ENCODE measurements at places on chromosomes 12 and 14. TPM values are rescaled to one million over a fixed set of nuclear protein-coding genes. Genes with fewer than 3 reads are reported as not detected.

GRCh38 chr12:96514328-96514727 lies 25.0 kb downstream of the CFAP54 start:
- no peak overlapping the region for H3K27ac ChIP-seq
- H3K4me3 ChIP-seq, result no peak overlapping the region
- DNase-seq, result no peak
- no peaks in the 10 kb centered on the region for H3K36me3 ChIP-seq

DNA sequence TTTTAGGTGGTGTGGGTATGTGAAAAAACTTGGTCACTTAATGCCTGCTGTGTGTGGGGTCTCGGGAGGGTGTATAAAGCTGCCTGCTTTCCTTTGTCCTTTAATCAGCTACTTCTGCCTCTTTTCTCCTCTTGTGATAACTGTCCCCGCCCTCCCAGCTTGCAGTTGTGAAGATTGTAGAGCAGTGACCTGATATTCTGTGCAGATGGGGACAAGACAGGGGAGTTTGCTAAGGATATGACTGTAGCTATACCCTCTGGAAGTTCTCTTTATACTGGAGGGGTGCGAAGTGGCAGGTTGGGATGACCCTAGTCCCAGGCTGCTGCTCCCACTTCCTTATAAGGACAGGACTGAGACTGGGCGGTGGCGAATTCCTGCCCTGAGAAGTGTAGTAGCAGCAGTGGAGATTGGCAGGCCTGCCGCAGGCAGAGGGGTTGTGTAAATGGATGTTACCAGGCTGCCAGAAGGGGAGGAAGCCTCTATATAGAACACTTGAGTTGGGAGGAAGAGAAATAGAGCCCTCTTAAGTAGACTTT lies 835 bp downstream of the MYL6 start:
- peak; percentile 53 for DNase-seq
- H3K36me3 ChIP-seq, result peaks cover 46% of the 10 kb centered on the region
- H3K27ac ChIP-seq, result peak overlapping the region; percentile 95

CIDEB gene
- not detected for total RNA-seq

SIX1 gene
- 0.20 TPM for total RNA-seq

TTC6 gene
- not detected for total RNA-seq

APOF gene
- total RNA-seq, result not detected

SMIM41 gene
- 0.18 TPM for total RNA-seq
